ENCODE measurements at places on chromosomes 4 and X. TPM values are rescaled to one million over a fixed set of nuclear protein-coding genes. Genes with fewer than 3 reads are reported as not detected.

NDST3 gene
- not detected for total RNA-seq

TEX13D gene
- total RNA-seq, result not detected

ARMCX4 gene
- 0.93 TPM for total RNA-seq

SUPT20HL1 gene
- not detected for total RNA-seq

MAOB gene
- 0.19 TPM for total RNA-seq

Data from A549 treated with Mapracorat at 1 μM for 4 hours (cell line).